ENCODE measurements at places on chromosomes 5 and 9. TPM values are rescaled to one million over a fixed set of nuclear protein-coding genes. Genes with fewer than 3 reads are reported as not detected.
A peak's percentile ranks its signal among the peaks of the same experiment; 100 is the strongest.

DNA sequence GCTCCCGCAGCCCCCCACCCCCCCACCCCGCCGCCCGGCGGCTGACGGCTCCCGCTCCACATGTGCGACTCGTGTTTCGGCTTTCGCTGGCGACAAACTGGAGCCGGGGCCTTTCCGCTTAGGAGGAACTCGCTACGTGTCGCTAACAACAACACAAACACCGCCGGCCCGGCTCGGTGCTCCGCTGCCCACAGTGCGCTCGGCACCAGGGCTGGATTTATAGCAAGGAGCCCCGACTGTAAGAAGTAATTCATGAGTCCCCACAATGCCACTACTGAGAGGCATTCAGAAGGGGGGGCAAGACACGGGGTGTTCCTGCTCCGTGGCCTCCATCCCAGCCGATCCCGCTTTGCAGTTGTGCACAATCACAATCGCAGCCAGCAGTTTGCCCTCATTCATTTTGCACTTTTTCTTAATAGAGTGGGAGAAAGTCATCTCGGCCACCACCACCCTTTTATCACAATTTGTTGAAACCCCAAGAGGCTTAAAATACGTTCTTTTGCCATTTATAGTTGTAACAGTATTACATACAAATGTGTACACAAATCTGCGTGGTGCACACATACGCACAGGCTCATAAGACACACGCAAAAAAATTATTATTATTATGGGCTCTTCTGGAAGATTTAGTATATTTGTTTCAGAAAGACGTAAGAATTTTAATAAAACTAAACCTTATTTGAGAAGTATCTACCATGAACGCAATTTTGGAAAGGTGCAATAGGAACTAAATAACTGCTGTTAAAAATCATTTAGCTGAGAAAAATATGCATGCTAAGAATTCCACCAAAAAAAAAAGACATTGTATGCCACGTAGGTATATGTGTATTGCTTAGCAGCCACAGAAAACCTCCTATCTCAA, 48.1 kb downstream of the EBF1 start:
- peak; percentile 26 for DNase-seq

DNA sequence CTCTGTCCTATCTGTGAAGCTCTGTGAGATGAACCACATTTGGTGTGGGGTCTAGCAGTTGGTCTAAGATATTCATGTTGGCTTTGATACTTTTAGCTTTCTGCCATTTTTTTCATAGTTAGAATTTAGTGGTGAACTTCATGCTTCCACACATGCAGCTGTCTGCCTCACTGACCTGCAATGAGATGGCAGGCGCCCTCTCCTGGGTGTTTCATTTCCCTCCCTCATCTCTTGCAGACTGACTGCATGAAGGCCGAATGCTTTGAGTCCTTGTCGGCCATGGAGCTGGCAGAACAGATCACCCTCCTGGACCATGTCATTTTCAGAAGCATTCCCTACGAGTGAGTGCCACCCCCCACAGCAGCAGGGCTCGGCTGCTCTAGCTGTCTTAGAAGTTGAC, 26.1 kb upstream of the CKMT2 start:
- no peak for DNase-seq

DNA sequence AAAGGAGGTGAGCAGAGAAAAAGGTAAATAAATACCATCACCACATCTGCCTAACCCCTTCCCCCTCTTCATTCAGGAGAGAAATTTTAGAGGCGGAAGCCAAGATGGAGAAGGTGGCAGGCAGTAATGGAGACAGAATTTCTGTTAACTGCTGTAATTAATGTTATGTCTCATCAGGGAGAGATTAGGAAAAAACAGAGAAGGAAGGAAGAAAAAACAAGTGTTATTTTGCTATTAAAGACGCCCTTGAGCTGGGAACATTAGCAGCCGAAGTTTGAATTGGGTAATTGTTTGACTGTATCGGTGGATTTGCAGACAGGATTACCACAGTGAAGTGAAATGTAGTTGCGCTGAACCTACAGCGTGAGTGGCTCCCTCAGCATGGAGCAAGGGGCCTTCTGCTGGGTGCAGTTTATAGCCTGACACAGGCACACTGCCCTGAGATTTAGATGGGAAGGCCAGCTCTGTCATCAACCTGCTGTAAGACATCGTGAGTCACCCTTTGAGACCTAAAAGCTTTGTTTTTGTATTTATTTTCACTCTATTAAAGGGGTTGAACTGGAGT, 136.3 kb downstream of the ASTN2 start:
- DNase-seq = no peak

- no peak for DNase-seq
Observed at GRCh38 chr5:145712245-145712644, 122.9 kb downstream of the PRELID2 start.

DNA sequence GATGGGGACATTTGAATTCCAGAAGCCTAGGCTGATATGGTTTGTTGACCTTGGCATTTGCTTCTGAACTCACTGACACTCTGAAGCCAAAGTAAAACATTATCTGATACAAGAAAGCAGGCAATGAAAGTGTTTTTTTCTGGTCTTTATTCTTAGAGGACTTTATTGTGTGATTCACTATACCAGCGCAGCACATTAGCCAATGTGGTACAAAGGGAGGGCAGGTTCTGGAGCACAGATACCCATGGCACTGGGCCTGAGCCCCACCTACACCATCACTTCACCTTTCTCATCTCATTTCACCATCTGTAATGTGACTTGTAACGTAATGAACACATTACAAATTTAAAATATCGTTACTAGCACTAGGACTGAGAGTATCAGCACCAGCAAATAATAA, 89.7 kb upstream of the ZNF366 start:
- DNase-seq = no peak

DNA sequence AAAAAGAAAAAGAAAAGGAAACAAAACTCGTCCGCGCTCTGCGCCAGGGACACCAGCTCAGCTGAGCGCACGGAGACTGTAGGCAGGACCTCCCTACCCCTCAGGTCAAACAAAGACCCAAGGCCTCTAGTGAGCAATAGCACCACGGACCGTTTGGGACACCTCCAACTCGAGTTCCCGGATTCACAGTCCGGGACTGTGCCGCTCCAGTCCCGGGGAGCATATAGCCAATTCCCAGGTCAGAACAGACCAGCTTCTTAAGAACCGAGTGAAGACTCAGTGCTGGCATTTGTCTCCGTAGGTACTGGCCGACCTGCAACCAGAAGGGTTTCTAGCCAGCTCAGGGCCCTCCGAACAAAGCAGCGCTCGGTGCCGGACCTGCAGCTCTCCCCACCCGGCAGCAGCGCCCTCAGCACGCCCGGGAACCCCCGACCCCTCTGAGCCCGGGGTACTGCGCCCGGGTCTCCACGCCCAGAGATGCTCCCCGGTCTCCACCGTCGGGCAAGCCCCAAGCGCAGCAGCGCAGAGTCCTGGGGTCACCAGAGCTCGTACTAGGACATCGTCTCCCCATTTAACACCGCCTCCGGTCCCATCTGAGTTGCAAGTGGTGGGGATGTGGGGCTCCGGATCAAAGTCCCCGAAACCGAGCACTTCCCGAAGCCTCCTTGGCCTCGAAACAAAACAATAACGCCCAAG, 591 bp downstream of the ABCA1 start:
- DNase-seq = peak; percentile 32

DNA sequence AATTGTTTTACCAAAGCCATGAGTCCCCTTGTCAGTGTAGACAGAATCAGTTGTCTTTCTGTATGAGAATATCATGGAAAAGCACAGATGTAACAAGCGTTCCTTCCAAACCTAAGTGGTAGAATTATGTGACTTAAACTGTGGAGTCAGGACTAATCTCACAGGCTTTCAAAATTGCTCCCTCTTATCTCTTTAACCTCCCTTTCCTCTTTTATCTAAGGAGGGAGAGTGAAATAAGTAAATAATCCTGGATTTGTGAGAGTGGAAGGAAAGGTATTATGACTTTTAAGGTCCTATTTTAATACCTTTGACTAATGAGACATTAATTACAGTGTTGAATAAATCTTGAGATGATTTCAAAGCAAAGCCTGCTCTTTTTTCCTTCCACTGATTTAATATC, 52.4 kb upstream of the LIFR start:
- DNase-seq = no peak

- DNase-seq = no peak
Observed at GRCh38 chr5:143644727-143645126, 167.2 kb upstream of the HMHB1 start.

GRCh38 chr5:128532776-128533175, 5.3 kb downstream of the FBN2 start:
- no peak for DNase-seq

- DNase-seq = peak; percentile 12
Observed at GRCh38 chr9:130433168-130433946, 11.4 kb upstream of the ASS1 start.

- DNase-seq = no peak
Observed at GRCh38 chr5:180811623-180812124, 9.1 kb upstream of the MGAT1 start.

DNA sequence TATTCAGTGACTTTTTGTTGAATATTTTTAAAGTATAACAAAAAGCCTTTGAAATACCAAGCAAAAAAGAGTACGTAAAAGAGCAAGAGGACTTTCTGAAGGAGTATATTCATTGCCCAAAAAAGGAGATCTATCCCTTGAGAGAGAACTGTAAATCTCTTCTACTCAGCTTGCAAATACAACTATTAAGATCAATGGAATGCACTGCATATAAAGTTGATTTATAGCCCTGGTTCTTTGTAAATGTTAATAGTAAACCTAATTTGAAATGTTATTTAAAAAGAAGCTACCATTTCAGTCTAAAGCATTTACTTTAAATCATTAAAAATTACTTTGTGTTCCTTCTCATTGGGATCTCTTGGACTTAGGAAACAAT, 168.1 kb downstream of the PDE4D start:
- no peak for DNase-seq

- DNase-seq = no peak
Observed at GRCh38 chr5:80094236-80094738, 59.1 kb downstream of the THBS4 start.

- DNase-seq = no peak
Observed at GRCh38 chr5:81425569-81425968, 31.6 kb upstream of the ACOT12 start.

- DNase-seq = no peak
Observed at GRCh38 chr9:115002371-115003120, 72.2 kb upstream of the TNFSF8 start.

DNA sequence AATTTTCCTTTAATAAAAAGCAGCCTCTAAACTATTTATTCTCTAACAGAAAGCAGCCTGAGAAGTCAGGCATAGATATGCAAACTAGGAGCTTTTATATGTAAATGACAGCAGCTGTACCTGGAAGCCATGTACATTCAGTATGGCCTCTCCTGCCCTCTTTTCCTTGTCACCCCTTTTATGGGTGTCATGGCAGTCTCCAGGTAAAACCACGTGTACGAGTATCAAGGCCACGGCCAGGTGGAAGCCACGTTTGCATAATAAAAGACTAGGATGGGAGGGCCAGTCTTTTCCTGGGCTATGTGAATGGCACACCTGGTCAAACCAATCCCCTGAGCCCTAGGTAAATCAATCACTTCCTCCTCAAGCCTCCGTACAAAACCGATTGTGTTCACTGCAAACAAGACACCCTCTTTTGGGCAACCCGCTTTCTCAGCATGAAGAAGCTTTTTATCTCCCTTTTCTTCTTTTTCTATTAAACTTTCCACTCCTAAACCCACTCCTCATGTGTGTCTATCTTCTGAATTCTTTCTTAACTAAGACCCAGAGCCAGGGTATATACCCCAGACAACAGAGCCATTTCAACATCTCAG, 419.5 kb upstream of the CTNND2 start:
- DNase-seq = no peak

HDAC3 gene
- 51.1 TPM for total RNA-seq

FSTL4 gene
- total RNA-seq = not detected

GGTA1 gene
- not detected for total RNA-seq

FOXD4L4 gene
- not detected for total RNA-seq

NPR3 gene
- total RNA-seq = not detected

PTGR1 gene
- not detected for total RNA-seq

KIF20A gene
- not detected for total RNA-seq

ADGRD2 gene
- total RNA-seq = not detected

PCDHA1 gene
- not detected for total RNA-seq
